ENCODE measurements at places on chromosomes 12 and 14.
A peak's percentile ranks its signal among the peaks of the same experiment; 100 is the strongest.

- DNase-seq: no peak
These were observed 7.0 kb downstream of the CCND2 start for GRCh38 chr12:4280351-4281163.

- no peak for DNase-seq
These were observed 8.0 kb upstream of the NRXN3 start for GRCh38 chr14:78162202-78162601.

DNA sequence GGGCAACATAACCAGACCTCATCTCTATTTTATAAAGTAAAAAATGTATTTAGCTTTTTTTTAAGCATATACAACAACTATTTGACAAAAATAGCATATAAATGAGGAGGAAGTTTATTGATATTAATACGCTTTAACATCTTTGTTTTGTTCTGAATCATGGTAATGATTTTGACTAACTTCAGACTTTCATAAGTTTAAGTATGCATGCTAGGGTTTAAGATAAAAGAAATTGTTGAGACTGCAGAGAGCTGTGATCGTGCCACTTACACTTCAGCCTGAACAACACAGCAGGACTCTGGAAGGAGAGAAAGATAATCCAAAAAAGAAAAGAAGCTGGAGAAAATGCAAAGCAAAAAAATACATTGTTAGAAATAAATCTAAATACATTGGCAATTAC lies 87.9 kb upstream of the AEBP2 start:
- DNase-seq: no peak

DNA sequence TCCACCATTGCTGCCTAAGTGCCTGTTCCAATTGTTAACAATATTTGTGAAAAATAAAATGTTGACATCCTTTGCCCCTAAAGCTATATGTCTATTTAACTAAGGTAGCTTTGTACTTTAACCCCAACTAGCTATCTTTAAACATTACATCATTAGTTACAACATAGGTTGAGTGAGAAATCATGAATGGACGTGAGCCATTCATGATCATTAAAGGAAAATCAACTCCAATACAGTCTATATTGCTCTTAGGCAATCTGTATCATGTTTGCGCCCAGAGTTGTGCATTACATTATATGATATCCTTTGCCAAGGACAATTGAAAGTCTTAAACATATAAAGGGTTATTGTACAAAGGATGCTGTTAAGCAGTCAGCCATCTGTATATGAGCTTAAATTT lies 269.6 kb downstream of the ALX1 start:
- DNase-seq: no peak

DNA sequence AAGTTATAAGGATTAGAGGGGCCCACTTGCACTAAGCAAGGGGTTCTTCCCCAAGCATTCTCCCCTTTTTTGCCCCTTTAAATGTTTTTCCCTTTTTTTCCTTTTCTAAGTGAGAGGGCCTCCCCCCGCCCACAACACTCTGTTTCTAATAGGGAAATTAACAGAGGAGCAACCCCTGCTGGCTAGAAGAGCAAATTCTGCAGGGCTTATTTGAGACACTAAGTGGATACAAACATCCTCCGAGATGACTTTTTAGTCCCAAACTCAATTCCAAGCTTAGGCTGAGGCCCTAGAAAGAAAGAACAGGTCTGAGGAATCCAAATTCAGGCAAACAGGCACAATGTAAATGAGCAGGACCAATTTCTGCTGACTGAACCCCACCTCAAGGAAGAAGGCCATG lies 138.9 kb downstream of the GPR65 start:
- DNase-seq: no peak

DNA sequence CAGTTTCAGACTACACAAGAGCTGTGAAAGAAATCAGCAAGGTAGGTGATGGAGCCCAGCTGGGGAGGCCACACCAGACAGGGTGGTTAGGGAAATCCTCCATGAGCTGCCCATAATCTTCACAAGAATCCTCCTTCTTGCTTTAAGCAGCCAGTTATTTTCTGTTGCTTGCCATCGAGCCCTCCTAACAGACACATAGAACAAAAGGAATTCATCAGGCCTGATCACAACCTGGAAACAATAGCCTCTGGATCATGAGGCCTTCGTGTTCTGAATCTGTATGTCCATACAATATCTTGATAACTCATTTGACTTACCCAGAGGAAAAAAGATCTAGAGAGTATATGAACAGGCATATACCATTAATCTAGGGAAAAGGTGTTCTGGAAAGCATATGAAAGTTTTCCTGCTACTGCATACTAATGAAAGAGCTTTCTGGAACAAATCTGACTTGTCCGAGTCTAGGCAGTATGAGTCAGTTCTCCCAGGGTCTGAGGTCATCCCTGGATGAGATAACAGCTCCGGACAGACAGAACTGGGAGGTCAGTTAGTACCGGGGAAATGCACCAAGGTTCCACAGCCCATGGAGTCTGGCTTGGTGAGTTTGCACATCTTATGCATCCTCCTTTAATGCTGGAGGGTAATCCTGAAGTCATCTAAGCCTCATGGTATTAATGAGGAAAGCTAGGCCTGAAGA lies 52.8 kb upstream of the ELK3 start:
- DNase-seq: no peak

GRCh38 chr12:132632521-132633228 lies 14.1 kb downstream of the P2RX2 start:
- DNase-seq: no peak

- no peak for DNase-seq
These were observed 337.1 kb downstream of the TMEM121 start for GRCh38 chr14:105863296-105864108.

- no peak for DNase-seq
These were observed 408.2 kb downstream of the GXYLT1 start for GRCh38 chr12:41736436-41736835.

DNA sequence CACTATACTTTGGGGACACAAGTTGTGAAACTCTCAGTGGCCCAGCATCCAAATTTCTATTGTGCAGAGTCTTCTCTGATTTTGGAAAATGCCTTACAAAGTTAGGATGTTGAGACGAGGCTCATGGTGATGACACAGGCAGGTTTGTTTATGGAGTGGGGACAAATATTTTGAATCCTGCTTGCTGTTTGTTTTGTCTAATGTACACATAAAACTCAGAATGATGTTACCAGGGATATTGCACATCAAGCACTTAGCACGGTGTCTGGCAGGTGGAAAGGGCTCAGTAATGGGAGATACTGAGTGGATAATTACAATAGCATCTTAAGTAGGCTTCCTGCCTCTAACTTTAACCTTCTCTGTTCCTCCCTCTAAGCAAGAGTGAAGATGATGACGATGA lies 628.9 kb upstream of the TBX3 start:
- DNase-seq: peak; percentile 90

DNA sequence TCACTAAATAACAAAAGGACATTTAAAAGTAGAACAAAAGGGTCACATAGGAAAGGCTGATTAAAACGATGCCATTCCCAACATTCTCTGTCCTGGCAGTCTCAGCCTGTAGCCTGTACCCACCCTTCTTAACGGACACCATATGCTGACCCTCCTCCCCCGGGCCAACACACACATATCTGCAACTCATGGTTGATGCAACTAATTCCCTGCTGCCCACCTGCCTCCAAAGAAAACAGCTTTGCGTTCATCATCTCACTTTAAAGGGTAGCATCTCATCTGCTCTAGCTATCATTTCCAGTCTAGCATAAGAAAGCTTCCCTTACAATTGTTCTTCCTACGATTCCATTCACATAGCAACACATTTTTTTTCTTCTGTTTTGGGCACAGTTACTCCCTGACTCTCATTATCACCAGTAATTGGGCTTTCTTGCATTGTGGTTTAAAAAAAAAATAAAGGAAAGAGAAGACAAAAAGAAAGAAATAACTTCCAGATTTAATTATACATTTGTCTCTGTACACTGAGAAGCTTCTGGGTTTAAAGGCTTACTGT lies 92.9 kb downstream of the KCNC2 start:
- no peak for DNase-seq

DNA sequence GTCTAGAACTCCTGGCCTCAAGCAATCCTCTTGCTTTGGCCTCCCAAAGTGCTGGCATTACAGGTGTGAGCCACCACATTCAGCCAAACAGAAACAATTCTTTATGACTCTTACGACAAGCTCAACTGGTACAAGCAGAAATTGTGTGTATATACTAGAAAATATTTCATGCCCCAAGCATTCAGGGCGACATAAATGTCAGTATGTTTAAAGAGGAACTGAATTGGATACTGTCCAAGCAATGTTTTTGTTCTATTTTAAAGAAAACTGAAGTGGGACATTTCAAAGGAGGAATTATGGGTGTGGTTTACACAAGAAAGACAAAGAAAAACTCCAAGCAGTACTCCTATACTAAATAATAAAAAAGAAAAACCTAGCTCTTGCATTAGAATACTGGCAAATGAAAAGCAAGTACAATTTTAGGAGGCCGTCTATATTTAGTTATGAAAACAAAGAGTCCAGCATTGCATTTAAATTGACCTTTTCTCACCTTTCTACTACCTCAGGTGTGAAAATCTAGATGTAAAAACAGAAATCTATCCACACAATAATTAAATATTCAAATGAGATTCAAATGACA lies 48.9 kb downstream of the PPP1R12A start:
- DNase-seq: no peak

- DNase-seq: no peak
These were observed 6.9 kb downstream of the MLEC start for GRCh38 chr12:120693848-120694247.

All from NCI-H748 treated with DMSO at 0.1 percent for 48 hours (cell line).